ENCODE measurements at places on chromosomes 16 and 17.

DNA sequence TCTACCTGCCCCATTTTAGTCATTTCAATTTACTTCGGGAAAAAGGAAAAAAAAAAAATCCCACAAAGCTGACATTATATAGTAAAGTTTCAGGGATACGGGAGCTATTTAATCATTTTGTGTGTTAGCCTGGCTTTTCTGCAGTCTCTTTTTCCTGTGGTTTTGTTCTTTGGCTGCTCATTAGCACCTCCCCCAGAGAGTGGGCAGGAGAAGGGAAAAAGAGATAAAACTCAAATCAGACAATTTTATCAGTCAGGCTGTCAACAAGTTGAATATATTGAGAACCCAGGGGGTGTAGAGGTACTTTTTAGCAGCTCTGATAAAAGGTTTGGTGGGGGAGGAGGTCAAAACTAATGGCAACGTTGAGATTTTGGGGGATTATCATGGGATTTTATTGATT, 559.0 kb upstream of the PSMD7 start:
- no peak for DNase-seq

- no peak for DNase-seq
Measured at GRCh38 chr16:56841659-56842058, 23.3 kb upstream of the SLC12A3 start.

- DNase-seq, result peak; percentile 58
Measured at GRCh38 chr17:63698886-63699637, 863 bp downstream of the LIMD2 start.

GRCh38 chr17:45227926-45228762, 6.5 kb downstream of the FMNL1 start:
- DNase-seq, result no peak

- no peak for DNase-seq
Measured at GRCh38 chr17:39714234-39714633, 14.4 kb downstream of the ERBB2 start.

DNA sequence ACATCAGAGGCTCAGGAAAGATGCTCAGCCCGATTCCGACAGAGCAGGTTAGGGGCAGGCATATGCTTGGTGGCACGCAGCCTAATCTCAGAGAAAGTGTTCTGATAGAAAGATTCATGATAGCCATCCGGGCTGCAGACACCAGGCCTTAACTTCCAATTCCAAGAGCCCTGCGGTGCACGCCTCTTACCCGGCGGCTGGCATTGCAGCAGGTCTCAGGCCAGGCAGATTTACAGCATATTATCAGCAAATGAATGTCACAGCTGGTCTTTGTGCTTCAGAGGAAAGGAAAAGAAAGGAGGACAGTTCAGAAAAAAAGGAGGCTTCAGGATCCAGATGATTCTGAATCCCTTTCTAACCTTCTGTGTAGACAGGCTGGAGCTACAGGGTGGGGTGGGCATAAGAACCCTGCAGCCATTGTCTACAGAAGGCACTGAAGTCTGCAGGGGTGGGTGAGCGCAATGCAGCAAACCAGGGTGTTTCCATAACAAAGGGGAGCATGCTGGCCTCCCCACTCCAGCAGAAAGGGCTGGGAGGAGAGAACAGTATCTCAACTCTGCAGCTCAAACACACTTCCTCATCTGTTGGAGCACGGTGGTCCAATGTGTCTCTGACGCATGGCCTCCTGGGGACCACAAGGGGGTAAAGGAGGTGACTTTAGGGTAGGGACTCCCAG, 277.4 kb upstream of the XYLT1 start:
- no peak for DNase-seq

- DNase-seq, result no peak
Measured at GRCh38 chr17:58615768-58616659, 75.8 kb downstream of the TEX14 start.

- no peak for DNase-seq
Measured at GRCh38 chr16:398561-399339, 1.8 kb downstream of the NME4 start.

- DNase-seq, result no peak
Measured at GRCh38 chr17:30236766-30237165, 1.3 kb upstream of the SLC6A4 start.

GRCh38 chr16:11543661-11544393, 42.9 kb downstream of the LITAF start:
- no peak for DNase-seq

DNA sequence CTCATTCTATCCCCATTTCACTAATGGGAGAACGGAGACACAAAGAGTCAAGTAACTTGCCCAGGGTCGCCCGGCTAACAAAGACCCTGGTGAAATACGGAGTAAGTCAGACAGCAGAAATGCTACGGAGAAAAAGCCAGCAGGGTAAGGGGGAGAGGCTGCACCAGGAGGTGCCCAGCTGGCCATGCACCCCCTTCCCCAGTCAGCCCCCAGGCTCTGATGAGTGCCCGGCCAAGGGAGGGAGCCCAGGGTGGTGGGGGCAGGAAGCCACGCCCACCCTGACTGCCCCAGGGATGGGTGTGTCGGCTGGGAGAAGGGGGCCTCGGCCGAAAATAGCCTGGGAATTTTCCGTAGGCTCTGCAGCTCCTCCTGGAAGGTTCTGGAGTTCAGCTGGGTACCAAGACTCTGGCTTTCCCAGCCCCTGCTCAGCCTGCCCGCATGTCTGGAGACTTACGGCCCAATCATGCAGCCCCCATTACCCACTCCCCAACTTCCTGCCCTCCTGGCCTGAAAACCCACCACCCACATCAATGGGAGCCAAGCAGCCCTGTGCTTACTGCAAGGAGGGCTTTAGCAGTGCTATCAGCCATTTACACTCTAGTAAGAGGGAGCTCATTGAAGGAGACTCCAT, 4.2 kb downstream of the CARHSP1 start:
- DNase-seq, result no peak

GRCh38 chr17:34377078-34377823, 14.2 kb upstream of the CCL1 start:
- no peak for DNase-seq

- no peak for DNase-seq
Measured at GRCh38 chr17:57370037-57370581, 113.8 kb downstream of the MSI2 start.
